Retina (tissue), 1 donor: ENCODE measurements at places on chromosomes 1 and 21.
A peak's percentile ranks its signal among the peaks of the same experiment; 100 is the strongest.

GRCh38 chr1:177981200-177981599 lies 11.3 kb upstream of the SEC16B start:
- no peak for DNase-seq

DNA sequence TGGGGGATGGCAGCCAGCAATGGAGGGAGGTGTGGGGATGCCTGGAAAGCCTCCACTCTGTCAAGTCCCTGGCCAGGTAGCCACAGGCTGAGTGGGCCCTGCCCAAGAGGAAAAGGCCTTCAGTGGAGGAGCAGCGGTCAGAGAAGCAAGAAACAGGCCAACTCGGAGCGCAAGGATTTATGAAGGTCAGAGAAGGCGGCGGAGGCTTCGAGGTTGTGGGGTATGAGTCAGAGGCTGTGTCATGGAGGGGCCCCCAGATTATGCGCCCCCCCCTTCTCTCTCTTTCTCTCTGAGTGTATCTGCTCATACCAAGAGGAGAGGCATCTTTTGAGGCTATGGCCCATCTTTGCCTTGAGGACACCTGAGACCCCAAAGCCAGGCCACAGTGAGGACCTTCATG lies 99.5 kb downstream of the CASZ1 start:
- no peak for DNase-seq

- DNase-seq, result no peak
Observed at GRCh38 chr1:21287905-21288514, 2.3 kb downstream of the ECE1 start.

GRCh38 chr1:112818990-112819689 lies 104.0 kb upstream of the PPM1J start:
- DNase-seq, result no peak

DNA sequence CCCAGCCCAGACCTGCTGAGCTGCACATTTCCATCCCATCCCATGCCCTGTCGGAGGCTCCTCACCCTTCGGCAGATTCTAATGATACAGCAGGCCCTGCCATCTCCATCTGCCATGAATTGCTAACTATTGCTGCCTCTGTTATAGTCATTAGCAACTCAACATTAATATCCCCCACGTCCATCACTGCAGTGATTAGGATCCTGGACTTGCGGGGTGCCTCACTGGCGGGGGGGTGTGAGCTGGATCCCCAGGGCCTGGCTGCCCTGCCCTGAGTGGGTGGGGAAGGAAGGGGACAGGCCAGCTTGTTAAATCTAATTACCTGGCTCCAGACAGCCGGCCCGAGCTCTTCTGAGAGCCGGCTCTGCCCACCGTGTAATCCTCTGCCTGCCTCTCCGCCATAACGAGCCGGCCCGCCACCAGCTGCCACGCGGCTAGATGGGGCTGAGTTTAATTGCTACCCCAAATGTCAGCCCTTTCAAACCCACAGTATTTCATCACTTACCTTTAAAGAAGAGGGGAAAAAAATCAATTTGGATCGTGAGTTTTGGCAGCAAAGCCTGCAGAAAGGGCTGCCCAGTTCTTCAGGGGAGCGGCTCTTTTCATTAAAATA lies 227.3 kb upstream of the CSF3R start:
- DNase-seq, result peak; percentile 73

DNA sequence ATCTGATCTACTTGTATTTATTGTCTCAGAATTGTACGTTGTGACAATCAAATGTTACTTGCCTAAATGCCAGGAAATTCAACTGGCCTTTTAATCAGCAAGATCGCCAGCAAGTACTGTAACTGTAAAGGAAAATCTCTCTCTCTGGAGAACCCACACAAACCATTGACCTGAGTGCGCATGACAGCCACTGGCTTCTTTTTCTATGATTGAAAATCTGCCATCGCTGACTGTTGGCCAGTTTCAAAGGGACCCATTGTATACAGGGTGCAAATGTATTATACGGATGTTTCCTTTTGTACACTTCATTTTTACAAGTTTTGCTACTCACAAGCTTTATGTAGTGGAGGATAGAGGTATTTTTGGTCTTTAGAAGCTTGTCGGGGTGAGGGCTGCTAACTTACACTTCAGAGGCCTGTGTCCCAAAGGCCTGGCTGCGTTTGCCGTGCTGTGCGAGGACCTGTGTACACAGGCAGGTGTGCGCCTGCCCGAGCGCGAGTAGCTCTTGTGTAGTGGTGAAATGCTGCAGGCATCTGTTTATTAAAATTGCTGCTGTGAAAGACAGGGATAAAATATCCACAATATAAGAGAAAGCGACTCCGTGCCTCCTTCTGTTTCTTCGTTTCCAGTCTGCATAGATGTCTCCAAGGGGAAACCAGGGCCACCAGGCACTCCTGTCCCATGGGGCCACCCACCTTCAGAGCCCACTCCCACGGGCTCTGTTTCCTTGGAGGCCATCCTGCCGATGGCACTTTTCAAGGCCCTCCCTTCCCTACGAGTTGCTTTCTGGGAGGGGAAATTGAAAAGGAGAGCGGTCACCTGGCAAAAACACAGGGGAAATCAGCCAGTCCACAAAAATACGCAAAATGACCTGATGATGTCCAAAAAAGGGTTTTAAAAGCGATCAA lies 25.3 kb upstream of the TRAPPC10 start:
- DNase-seq, result no peak

DNA sequence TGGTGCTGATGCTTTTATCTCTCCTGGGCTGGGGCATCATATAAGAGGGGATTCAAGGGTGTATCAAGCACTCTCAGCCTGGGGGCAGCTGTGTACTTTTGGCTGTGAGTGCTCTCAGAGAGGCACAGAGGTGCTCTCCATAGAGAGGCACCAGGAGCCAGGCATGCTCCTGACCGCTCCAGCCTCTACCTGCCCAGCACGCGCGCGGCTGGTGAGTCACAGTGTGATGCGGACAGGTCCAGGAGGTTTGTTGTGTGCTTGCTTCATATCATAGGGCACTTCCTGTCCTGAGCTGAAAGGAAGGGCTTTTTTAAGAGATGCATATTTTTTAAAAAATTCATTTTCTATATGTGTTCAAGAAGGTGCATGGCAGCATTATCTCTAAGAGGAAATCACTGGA lies 93.6 kb upstream of the BCAR3 start:
- DNase-seq, result no peak

DNA sequence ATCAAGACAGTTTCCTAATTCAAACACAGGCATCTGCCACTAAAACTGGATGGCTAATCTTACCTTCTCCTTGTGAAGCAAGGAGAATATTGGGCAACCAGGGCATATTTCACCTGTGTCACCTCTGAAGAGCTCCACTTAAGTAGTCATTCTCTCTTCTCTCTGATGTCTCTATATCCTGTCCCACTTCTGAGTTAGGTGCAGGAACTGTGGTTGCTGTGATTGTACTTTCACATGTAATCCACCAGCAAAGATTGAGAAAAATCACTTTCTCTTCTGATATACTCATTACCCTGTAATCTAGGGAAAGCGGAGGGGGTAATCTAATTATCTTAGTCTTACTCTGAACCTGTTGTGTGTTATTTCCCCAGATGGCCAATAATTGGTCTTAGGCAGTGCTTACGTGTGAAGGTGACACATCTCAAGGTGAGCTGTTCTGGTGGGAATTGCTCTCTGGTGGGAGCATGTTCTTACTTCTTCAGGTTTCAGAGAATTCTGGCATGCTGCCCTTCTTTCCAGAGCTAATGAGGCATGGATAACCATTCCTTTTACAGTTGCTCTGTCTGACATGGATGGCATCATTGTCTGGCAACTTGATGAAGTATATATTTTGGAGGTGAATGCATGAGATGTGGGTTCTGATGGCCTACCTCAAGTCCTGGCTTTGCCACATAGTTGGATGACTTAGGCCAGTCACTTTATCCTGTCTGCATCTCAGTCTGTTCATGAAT lies 12.0 kb downstream of the XCL2 start:
- no peak for DNase-seq

DNA sequence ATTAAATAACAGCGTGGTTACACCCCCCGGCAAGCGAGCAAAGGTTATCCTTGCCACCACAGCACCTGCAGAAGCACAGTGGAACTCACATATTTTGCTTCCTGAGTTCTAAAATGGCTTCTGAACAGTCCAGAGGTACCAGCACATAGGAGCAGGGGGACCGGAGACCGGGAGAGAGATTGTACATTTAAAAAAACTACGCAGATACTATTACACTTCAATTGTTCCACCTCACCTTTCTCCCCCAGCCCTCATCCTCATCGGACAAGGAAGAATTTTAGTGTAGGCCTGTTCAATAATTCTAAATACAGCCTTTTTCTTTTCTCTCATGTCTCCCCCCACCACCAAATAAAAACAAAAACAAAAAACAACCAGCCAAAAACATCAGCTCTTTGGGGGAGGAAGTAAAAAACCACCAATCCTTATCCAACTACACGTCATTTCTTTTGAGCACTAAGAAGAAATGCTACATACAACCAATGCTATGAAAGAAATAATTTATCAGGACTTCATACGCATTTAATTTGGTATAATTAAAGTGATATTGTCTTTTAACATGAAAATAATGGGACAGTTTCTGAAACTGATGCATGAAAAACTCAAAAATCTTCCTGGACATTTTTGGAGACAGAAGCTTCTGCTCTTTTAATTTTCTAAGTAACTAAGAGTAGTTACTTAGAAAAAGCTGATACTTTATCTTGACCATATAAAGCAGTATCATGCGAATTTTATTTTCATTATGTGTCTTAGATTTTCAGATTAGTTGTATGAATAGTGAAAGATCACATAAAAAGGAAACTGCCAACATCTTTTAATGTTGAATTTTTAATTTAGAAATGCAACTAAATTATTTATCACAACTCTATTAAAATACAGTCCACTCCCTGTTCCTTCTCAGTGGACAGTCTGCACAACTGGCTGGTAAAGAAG lies 9.1 kb downstream of the CDKN2C start:
- peak; percentile 28 for DNase-seq

DNA sequence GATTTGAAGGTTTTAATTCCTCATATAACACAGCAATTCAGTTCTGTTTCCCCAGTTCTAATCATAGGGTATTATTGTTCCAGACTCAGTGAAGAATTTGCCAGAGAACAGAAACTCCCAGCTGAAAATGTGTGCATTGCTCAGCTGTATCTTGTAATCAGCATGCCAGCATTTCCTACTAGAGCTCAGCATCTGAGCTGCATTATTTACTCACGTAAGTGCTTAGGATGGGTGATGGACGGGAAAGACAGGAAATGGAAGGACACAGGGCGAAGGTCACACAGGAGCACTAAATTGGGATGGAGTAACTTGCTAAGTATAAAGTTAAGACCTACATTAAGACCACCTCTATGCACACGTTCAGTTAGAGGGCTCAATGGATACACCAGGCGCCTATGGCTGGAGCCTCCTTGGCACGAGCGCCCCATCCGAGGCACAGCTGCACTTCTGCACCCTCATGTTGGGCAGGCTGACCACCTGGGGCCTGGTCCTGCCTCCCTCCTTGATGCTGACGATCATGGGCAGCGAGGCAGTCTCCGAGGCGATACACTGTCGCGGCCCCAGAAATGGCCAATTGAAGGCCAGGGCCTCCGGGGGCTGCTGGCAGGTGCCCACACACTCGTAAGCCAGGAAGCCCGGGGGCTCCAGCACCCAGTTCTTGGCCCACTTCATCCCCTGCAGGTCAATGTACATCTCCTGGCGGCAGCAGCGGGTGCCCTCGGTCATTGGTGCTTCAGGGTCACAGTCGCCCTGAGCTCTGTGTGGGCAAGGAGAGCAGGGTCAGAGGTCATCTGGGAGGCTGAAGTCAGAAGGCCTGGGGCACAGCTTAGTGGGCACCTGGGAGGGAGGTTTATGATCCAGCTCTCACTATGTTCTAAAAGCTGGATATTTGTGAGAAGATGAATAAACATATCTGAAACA lies 3.7 kb downstream of the LEFTY2 start:
- no peak for DNase-seq

DNA sequence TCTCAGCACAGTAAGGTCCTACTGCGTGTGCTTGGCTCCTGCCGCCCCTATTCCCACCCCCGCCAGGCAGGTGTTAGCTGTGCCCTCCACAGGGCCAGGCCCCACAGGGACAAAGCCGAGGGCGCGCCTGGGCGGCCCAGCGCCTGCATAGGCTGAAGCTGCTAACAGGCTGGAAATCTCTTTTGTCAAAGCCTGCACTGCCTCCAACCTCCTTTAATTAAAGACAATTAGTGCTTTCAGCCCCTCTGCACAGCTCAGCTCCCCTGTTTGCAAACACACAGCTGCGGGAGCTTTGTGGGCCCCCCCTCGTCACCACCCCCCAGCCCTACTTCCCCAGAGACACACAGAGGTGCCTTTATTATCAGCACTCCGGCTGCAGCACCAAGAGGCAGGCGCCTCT lies 95.9 kb downstream of the EPHB2 start:
- peak; percentile 86 for DNase-seq

DNA sequence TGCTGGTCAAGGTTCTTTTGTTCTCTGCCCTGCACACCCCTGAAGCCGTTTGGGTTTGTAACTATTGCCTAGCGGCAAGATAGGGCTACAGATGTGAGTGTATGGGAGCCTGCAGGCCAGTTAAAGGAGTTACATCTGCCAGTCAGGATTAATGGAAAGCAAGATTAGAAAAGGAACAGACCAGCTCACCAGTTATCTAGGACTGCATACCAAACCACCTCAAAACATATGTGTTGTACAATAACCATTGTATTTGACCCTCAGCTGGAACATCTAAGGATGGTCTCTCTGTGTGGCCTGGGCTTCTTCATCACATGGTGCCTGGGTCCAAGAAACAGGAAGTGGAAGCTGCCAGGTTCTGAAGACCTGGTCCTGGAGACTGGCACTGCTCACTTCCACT lies 52.5 kb upstream of the FBXO28 start:
- DNase-seq, result no peak

GRCh38 chr1:237145379-237146135 lies 103.6 kb downstream of the RYR2 start:
- no peak for DNase-seq

DNA sequence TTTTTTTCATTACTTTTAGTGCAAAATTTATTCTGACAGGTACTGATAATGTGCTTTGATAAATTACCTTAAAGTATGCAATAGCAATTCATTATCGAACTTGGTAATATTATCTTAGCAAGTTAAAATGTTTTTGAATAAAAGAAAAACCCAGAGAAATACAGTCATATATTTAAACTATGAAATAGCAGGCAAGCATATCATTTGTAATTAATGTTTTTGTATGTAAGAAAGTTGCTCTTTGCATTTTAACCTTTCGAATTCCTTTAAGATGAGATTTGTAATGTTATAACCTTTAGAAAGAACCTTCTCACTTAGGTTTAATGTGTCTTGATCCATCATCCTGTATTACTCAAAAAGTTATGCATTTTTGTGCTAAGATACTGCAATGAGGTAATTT lies 585.6 kb downstream of the PTBP2 start:
- no peak for DNase-seq
